ENCODE measurements at places on chromosomes 16 and 17. TPM values are rescaled to one million over a fixed set of nuclear protein-coding genes. Genes with fewer than 3 reads are reported as not detected.

Gene MYO1C
- total RNA-seq: 185 TPM

Gene CSH1
- not detected for total RNA-seq

Gene CCL4L2
- total RNA-seq: not detected

Gene B4GALNT2
- not detected for total RNA-seq

Gene CDH16
- total RNA-seq: 0.57 TPM

DNA sequence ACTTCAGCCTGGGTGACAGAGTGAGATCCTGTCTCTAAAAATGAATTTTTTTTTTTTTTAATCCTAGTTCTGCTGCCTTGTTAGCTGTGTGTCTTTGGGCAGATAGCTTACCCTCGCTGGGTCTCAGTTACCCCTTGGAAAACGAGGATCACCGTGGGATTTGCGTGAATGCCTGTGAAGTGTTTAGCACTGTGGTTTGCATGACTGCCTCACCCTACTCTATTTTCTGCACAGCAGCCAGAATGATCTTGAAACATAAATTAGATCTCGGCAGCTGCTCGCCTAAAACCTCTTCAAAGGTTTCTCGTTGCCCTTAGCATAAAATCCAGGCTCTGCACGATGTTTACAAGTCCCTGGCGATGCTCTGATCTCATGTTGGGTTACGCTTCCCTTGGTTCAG, 71.2 kb upstream of the GRIN2A start:
- DNase-seq: no peak

GRCh38 chr17:40371261-40371929, 6.9 kb upstream of the GJD3 start:
- no peak for DNase-seq

GRCh38 chr16:75038036-75038858, 39.4 kb downstream of the ZNRF1 start:
- DNase-seq: no peak

GRCh38 chr16:1945559-1946391, 2.8 kb upstream of the MSRB1 start:
- no peak for DNase-seq

- no peak for DNase-seq
Observed at GRCh38 chr16:80614908-80615671, 74.3 kb downstream of the DYNLRB2 start.

GRCh38 chr16:17585449-17586074, 114.8 kb upstream of the XYLT1 start:
- DNase-seq: no peak

DNA sequence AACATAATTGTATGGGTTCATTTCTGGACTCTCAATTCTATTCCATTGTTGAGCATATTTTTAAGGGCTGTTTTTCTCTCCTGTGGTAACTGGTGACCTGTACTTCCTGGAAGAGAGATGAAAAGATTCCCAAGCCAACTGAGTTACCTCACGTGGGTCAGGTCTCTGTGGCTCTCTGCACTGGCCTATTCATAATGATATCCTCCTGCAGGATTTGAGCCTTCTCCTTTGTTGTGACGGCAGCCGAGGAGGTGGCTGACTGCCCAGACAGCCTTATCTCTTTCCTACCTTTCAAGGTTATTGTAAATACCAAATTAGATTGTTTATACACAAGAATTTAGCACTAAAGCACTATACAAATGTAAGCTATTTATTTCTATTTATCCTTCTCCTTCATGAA, 2.7 kb upstream of the ACE start:
- no peak for DNase-seq

All from right cardiac atrium (tissue), 5 donors.